Activated CD8-positive, alpha-beta memory T cell treated with anti-CD3 and anti-CD28 coated beads, Interleukin-2, amount 50 U/mL, for 48 hours (primary cell): ENCODE measurements at places on chromosomes 7 and 10.

DNA sequence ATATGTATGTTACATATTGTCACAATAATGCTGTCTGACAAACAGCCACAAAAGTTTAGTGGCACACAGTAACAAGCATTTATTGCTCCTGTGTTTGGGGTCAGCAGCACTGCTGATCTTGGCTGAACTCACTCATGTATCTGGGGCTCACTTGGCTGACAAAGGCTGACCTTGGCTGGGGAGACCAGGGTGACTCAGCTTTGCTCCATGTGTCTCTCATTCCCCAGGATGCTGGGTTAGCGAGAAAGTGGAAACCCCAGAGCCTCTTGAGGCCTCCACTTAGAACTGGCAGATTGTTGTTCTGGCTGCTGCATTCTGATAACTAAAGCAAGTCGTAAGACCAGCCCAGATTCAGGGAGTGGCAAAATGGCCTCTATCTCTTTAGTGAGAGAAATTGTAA lies 217.3 kb upstream of the HABP2 start:
- DNase-seq, result no peak

DNA sequence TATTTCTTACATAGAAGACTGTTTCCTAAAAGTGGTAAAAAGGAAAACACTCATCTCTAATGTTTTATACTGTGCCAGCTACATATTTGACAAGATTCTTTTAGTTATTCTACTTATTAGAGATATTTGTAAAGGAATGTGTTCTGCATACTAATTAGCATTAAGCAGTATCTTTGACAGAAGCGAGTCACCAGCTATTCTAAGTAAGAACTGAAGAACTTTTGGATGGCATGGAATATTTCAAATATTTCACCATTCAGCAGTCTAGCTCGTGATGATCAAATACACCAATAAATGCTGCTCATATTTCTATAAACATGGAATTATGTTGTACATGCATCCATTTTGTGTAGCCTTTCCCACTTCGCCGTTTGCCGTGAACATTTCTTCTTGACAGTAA lies 241.6 kb upstream of the TCF7L2 start:
- DNase-seq, result no peak

GRCh38 chr7:26105931-26106330 lies 46.1 kb upstream of the NFE2L3 start:
- no peak for DNase-seq

DNA sequence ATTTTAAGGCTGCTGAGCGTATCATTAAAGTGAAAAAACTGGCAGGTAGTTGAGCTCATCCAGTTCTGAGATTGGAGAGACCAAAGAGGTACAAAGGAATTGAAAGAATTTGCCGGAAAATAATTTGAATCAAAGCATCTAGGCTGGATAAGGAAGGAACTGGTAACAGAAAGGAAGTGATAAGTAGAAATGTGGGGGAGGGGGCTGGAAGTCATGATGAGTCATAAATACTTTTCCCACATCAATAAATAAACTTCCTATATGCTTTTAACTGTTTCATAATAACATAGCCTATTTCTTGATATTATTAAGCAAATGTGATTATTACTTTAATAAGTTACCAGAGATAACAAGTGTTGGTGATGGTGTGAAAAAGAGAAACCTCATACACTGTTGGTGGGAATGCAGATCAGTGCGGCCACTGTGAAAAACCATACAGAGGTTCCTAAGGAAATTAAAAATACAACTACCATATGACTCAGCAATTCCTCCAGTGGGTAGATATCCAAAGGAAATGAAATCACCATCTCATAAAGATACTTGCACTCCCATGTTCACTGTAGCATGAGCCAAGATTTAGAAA lies 27.0 kb downstream of the ZNF438 start:
- DNase-seq, result no peak

DNA sequence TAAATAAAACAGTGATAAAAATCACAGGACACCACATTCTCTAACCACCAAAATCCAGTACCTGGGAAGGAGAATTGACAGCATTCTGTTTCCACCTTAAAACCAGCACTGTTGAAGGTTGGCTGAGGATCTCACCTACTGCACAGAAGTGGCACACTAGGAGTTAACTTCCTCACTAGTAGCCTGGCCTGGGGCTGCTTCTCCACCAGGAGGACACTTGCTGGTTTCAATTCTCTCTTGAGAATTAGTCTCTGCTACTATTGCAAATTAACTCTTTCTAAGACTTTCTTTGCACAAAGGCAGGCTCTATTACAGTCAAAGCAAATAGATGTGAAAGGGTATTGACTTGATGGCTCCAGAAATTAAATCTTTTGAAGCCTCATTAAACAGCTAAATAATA lies 2.3 kb upstream of the CTTNBP2 start:
- DNase-seq, result no peak
